ENCODE measurements at places on chromosomes 5 and 9.
A peak's percentile ranks its signal among the peaks of the same experiment; 100 is the strongest.

DNA sequence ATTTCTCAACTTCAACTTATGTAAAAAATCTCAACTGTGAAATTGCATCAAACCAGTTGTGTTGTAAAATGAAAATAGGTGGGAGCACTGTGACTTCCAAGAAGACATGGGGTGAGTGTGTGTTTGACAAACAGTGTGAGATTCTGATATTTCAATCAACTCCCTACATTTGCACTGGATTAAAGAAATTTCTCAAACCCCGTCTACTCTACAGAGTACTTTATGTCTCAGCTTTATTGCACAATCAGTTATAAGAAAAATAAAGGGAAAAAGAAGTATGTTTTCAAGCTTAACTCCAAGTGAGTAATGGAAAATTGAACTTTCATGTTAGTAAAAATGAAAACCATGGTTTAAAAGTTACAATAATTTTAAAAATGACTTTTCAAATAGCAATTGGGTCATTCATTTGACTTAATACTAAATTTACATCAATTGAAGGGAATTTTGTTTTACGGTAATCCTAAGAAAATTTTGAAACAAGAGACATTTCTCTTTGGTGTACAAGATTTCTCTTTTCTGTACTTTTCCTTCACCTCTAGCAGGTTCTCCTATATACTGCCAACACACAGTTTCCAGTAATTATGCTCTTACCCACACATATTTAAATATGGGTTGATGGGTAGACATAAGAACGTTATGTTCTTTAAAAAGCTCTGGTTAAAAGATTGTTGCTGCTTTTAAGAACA, 80.3 kb downstream of the CDO1 start:
- DNase-seq: no peak

- peak; percentile 13 for DNase-seq
Measured at GRCh38 chr5:108919591-108920326, 172.1 kb downstream of the FER start.

GRCh38 chr5:139204196-139204595, 6.0 kb upstream of the SIL1 start:
- DNase-seq: no peak

GRCh38 chr5:116395226-116395625, 179.4 kb downstream of the SEMA6A start:
- DNase-seq: no peak

- no peak for DNase-seq
Measured at GRCh38 chr5:141485321-141486055, 658 bp downstream of the PCDHGC4 start.

DNA sequence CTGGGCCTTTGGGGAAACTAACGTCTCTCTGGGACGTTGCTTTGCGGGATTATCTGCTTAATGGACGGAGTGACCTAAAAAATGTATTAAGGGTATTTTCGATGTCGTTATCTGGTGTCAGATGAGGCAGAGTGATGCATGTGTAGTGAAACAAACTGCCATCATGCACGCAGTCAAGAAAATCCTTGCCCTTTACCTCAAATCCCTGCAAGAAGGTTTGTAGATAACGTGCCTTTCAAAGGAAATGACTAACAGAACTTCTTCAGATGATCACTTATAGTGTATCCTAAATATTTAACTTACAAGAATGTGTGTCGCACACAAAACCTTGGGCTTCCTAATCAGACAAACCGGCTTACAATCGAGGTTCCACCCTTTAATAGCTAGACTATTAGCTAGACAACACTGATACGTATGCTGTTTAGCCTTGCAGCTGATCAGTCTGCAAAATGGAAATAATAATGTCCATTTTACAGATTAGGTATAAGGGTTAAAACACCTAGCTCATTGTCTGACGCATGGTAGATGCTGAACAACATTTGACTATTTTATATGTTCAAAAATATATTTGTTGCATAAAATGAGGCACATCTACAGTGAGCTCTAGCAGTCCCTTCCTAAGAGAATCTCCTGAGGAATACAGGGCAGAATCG, 541 bp upstream of the TBCA start:
- DNase-seq: no peak

DNA sequence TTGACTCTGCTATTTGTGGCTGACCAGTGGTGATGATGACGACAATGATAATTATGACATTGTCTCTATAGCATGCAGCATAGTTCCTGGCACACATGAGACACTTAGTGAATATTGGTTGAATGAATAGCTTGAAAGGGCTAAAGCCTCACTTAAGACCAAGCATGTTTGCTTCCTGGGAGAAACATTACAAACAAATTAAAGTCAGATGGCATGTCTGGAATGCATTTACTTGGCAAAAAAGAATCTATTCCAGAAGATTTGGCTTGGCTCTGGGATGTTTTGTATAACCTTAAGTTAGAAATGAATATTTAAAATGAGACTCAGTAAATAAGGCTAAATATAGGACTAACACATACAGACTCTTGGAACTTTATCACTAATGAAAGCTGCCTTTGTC, 21.6 kb downstream of the GAS1 start:
- DNase-seq: no peak

GRCh38 chr5:102834438-102834964, 79.4 kb downstream of the PAM start:
- no peak for DNase-seq

DNA sequence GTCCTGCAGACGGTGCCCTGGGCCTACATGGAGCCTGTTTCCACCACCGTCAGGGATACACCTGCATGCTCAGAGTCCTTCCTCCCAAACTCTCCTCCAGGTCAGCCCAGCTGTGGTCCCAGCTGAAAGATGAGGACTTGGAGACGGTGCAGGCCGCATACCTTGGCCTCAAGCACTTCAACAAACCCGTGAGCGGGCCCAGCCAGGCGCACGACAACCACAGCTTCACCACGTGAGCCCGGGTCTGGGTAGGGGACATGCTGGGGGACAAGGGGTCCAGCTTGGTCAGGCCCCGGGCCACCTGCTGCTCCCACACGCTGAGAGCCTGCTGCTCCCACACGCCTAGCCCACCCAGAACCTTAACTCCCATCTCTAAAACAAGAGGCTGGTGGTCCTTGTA, 16.6 kb upstream of the CARD19 start:
- DNase-seq: no peak

DNA sequence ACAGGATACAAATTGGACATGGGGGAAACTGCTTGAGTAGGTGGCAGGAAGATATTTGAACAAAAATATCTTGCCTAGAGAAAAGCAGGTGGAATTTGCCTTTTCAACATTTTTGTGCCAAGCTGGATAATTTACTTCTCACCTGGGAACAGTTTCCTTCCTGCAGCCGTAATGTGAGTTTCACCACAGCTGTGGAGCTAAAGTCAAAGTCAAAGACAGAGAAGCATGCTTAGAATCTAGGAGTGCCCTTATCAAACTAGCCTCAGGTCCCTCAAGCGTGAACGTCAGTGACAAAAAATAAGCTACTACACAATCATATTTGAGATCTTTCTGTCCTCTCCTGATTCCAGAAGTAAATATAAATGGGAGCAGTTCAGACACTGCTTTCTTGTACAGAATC, 588.9 kb downstream of the MAT2B start:
- no peak for DNase-seq

- no peak for DNase-seq
Measured at GRCh38 chr5:104800440-104801048, 1238.0 kb upstream of the NUDT12 start.

- no peak for DNase-seq
Measured at GRCh38 chr5:96648023-96648422, 14.2 kb upstream of the CAST start.

- no peak for DNase-seq
Measured at GRCh38 chr5:141508440-141508797, 19.5 kb downstream of the PCDHGC5 start.

DNA sequence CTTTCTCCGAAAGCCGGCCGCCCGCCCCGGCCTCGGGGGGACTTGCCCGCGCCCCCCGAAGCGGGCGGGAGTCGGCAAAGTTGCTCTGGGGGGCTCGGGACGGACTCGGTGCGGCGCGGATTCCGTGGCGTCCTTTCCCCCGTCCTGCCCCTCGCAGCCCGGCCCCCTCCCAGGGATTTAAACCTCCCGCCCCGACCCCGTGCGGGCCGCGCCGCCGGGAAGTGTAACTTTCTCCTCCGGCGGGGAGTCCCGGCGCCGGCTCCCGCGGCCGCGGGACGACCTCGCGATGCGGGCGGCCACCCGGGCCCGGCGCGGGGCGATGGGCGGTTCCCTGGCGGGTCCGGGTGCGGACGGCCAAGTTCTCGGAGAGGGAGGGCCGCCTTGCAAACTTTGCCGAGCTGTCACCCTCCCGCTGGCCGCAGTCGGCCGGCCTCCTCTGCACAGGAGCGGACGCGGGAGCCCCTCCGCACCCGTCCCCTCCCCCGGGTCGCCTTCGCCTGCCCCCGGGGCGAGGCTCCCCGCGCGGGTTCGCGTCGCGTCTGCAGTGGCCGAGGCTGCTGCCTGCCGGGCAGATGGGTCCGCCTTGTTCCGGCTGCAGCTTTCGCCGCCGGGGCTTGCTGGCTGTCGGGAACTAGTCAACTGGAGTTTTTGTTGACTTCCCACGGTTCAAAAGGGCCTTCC, 732 bp downstream of the PBX3 start:
- DNase-seq: peak; percentile 35
